Heart right ventricle (tissue), 16 donors: ENCODE measurements at places on chromosomes 2 and 18. TPM values are rescaled to one million over a fixed set of nuclear protein-coding genes. Genes with fewer than 3 reads are reported as not detected.

GRCh38 chr2:204255071-204255470 is 290.2 kb upstream of the PARD3B start:
- H3K27ac ChIP-seq = no peak overlapping the region
- H3K36me3 ChIP-seq = no peaks in the 10 kb centered on the region
- no peak for DNase-seq
- no peak overlapping the region for H3K4me3 ChIP-seq

DNA sequence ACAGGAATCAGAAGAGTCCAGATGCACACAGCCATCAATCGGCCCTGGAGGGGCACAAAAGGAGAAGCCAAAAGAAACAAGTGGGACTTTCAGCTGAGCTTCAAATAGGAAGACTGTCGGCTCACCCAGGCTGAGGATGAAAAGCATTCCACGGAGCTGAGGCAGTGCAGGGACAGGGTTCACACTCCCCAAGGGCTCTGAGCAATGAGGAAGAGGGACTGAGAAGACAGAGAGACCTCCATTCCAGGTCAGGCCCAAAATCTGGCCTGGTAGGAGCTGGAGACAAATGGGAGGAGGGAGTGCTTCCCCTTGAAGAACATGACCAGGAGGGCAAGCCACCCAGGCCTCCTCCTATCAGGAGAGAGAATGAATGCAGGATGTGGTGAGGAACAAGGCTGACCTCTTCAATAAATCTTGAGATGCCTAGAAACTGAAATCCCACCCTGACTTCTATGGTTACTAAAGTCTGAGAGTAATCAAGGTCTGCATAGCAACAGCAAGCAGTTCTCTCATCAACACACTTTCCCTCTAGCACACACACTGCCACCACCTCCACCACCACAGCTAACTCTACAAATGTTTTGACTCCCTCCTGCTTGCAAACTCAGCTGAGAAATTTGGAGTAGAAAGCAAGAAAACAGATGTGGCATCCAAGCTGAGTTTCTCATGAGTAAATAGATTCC is 434.4 kb downstream of the TNS1 start:
- H3K27ac ChIP-seq = no peak overlapping the region
- no peaks in the 10 kb centered on the region for H3K27me3 ChIP-seq
- no peak overlapping the region for H3K4me3 ChIP-seq
- H3K4me1 ChIP-seq = no peaks in the 10 kb centered on the region

- H3K27ac ChIP-seq = no peak overlapping the region
- no peak overlapping the region for H3K4me3 ChIP-seq
- no peaks in the 10 kb centered on the region for H3K27me3 ChIP-seq
- DNase-seq = no peak
- no peaks in the 10 kb centered on the region for H3K36me3 ChIP-seq
These were observed 82.7 kb upstream of the SLC39A10 start for GRCh38 chr2:195574312-195574711.

- no peak for DNase-seq
- no peaks in the 10 kb centered on the region for H3K27me3 ChIP-seq
- no peaks in the 10 kb centered on the region for H3K36me3 ChIP-seq
- no peaks in the 10 kb centered on the region for H3K4me1 ChIP-seq
These were observed 14.2 kb downstream of the CDK15 start for GRCh38 chr2:201820383-201821007.

- H3K36me3 ChIP-seq = no peaks in the 10 kb centered on the region
- peaks cover 22% of the 10 kb centered on the region for H3K4me1 ChIP-seq
- H3K4me3 ChIP-seq = no peak overlapping the region
- no peak for DNase-seq
- no peak overlapping the region for H3K27ac ChIP-seq
These were observed 24.4 kb downstream of the GRHL1 start for GRCh38 chr2:9975805-9976447.

GRCh38 chr2:6073191-6074088 is 381.3 kb downstream of the SOX11 start:
- H3K27ac ChIP-seq = no peak overlapping the region
- H3K27me3 ChIP-seq = no peaks in the 10 kb centered on the region
- no peak for DNase-seq
- no peak overlapping the region for H3K4me3 ChIP-seq
- H3K36me3 ChIP-seq = no peaks in the 10 kb centered on the region

DNA sequence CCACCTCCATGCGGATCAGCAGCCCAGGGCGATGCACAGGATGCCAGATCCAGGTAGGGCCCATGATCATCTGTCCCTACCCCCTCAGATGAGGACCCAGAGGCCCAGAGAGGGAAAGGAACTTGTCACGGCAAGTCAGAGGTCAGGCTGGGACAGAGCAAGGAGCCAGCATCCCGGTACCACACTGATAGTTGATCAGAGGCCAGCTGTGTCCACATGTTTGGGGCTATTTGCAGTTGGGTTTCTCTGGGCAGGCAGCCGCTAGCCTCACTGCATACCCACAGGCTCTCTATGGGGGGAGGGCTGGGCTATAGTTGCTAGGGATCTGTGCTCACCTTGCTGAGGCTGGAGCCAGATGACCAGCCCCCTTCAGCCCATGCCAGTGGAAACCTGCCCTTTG is 9.6 kb downstream of the GAREM2 start:
- H3K4me3 ChIP-seq = no peak overlapping the region
- no peak for DNase-seq
- H3K36me3 ChIP-seq = no peaks in the 10 kb centered on the region
- no peaks in the 10 kb centered on the region for H3K27me3 ChIP-seq
- H3K27ac ChIP-seq = no peak overlapping the region
- peaks cover 6% of the 10 kb centered on the region for H3K4me1 ChIP-seq

GRCh38 chr2:63049211-63049969 is 1.2 kb upstream of the OTX1 start:
- H3K27me3 ChIP-seq = peaks cover 42% of the 10 kb centered on the region
- H3K27ac ChIP-seq = no peak overlapping the region
- DNase-seq = no peak

DNA sequence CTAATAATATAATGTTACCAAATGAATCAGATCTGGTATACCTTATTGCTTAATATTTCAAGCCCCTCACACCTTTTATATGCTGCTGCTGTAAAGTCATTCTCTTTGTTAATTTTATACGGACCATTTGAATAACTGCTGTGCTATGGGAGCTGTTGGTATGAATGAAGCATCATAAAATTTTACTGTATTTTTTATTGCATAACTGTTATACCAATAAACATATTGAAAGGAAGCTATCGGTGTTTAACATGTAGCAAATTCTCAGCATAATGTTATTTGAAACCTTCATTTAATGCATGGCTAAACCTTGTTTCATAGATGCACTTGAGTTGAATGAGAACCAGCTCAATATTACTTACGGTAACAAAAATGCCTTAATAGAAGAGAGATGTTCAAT is 1040.3 kb downstream of the SOCS6 start:
- H3K36me3 ChIP-seq = no peaks in the 10 kb centered on the region
- H3K27me3 ChIP-seq = no peaks in the 10 kb centered on the region
- H3K4me3 ChIP-seq = no peak overlapping the region
- H3K4me1 ChIP-seq = no peaks in the 10 kb centered on the region
- no peak overlapping the region for H3K27ac ChIP-seq
- DNase-seq = no peak

The UPP2 gene
- total RNA-seq = not detected

The DHRS9 gene
- 0.87 TPM for total RNA-seq

The USP37 gene
- total RNA-seq = 6.3 TPM

The AKAIN1 gene
- not detected for total RNA-seq

The TUBA4B gene
- total RNA-seq = not detected

The GAD1 gene
- total RNA-seq = not detected
